ENCODE measurements at places on chromosomes 11 and 22.

- DNase-seq = no peak
These were observed 29.2 kb downstream of the CDPF1 start for GRCh38 chr22:46220921-46221320.

GRCh38 chr11:32309530-32310213 lies 125.7 kb downstream of the WT1 start:
- DNase-seq = no peak

DNA sequence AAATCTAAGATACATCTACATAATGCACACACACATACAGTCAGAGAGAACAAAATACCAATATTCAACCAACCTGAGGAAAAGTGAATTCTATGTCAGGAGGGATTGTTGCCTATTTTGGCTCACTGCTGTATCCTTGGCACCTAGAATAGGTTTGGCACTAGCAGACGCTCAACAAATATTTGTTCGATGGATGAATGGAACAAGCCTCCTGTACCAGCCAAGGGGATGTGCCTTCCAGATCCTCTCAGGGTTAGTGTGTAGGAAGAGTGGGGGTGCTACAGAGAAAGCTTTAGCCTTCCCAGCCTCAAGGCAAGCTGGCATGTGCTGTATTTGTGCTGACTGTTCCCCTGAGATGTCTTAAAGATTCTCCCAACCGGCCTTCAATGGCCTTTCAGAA lies 23.3 kb upstream of the POU2AF1 start:
- peak; percentile 50 for DNase-seq

GRCh38 chr11:112267188-112267591 lies 6.5 kb upstream of the PLET1 start:
- no peak for DNase-seq

DNA sequence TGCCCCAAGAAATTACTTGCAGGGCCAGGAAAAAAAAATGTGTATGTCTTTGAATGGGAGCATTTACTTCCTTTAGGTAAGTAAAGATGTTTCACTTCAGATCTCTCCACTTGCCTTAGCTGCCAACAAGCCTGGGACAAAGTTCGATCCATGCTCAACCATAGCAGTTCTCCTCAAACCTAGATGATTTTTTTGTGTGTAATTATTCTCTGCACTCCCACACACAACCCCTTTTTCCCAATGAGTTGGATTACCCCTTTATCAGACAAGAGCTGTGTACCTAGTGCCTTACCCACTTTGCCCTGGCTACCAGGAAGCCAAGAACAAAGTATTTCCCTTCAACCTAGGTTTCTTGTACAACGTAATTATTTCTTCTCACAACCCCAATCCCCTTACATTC lies 35.6 kb downstream of the TPBGL start:
- no peak for DNase-seq

GRCh38 chr11:10973416-10973815 lies 115.6 kb upstream of the ZBED5 start:
- DNase-seq = no peak
